Pancreas (tissue), 10 donors: ENCODE measurements at places on chromosomes 5 and 9. TPM values are rescaled to one million over a fixed set of nuclear protein-coding genes. Genes with fewer than 3 reads are reported as not detected.

SV2C gene
- total RNA-seq: 0.06 TPM

POU5F2 gene
- 0.94 TPM for total RNA-seq

LYSMD3 gene
- 7.4 TPM for total RNA-seq

GRCh38 chr9:1458503-1458902, 408.3 kb downstream of the DMRT2 start:
- no peak for DNase-seq

- no peak for DNase-seq
These were observed 70.1 kb downstream of the DTWD2 start for GRCh38 chr5:118918232-118918631.

DNA sequence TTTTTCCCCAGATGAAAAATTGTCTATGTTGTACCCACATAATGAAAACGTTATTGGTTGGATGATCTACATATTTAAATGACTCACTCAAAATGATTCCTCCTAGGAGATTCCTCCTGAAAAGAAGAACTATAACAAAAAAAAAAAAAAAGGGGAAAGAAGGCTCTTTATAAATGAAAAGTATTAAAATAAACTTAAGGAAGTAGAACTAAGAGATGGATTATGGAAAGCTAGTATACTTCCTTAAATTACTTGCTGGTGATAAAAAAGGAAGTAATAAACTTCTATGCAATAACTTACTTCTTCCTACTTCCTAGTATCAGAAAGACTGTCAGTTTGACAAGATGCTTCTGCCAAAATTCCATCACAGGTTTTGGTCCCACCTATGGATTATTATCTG, 1087.7 kb downstream of the CDH12 start:
- DNase-seq: no peak

DNA sequence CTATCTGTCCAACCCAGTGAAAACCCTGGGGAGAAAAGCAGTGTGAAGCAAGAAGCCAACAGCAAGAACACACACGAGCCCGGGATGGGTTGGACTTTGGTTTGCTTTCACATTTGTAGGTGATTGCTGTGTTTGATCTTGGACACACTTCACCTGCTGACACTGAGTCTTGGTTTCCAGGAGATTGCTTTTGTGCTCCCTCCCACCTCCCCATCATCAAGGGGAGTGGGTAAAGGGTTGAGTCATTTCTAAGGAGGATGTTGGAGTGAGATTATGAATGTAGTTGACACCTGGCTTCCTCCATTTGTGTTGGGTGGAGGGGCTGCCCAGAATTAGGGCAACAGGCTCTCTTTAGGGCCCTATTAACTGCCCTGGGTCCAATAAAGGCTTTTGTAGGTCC, 37.5 kb downstream of the ANKDD1B start:
- no peak for DNase-seq

- no peak for DNase-seq
These were observed 1736.6 kb downstream of the EFNA5 start for GRCh38 chr5:105934171-105934570.

DNA sequence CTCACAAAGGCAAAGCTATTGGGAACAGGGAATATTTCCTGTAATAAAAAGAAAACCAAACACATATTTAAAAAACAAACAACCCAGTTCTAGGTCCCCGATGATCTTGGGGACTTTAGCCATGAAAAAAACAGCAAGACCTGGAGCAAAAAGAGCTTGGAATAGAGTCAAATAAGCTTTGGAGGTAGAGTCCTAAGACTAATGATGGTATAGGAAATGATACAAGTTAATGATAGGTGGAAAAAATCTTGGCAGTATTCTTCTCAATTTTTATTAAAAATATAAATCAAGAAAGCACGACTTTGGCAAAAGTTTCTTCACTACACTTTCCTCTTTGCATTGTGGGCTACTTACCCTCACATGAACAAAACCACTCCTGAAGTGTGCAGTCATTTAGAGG, 481.5 kb downstream of the EBF1 start:
- no peak for DNase-seq

GRCh38 chr5:173627860-173628392, 11.5 kb upstream of the BOD1 start:
- no peak for DNase-seq

- DNase-seq: no peak
These were observed 97.4 kb upstream of the ITGA1 start for GRCh38 chr5:52690236-52690768.

GRCh38 chr9:126500600-126501382, 112.9 kb upstream of the LMX1B start:
- DNase-seq: peak; percentile 90

DNA sequence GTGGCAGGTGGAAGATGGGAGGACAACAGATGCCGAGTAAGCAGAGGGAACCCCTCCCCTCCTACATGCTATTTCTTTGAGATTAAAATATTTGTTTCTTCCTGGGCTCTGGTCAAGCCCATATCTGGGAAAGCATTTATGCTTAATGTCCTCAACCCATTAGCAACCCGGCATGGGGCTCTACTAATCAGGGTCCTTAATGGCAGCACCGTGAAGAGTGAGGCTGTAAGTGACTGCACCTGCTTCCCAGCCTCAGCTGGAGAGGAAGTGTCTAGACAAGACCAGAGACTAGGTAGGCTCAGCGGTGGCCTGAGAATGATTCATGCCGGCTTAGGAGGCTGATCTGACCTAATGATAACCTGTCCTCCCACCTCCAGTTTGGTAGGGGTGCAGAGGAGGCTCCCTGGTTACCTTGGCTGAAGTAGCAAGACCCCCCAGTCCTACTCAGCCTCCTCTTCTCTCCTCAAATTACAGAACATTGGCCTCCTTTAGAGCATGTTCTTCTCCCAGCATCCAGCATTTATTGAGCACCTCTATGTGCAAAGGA, 61.3 kb upstream of the HSPA9 start:
- DNase-seq: no peak

DNA sequence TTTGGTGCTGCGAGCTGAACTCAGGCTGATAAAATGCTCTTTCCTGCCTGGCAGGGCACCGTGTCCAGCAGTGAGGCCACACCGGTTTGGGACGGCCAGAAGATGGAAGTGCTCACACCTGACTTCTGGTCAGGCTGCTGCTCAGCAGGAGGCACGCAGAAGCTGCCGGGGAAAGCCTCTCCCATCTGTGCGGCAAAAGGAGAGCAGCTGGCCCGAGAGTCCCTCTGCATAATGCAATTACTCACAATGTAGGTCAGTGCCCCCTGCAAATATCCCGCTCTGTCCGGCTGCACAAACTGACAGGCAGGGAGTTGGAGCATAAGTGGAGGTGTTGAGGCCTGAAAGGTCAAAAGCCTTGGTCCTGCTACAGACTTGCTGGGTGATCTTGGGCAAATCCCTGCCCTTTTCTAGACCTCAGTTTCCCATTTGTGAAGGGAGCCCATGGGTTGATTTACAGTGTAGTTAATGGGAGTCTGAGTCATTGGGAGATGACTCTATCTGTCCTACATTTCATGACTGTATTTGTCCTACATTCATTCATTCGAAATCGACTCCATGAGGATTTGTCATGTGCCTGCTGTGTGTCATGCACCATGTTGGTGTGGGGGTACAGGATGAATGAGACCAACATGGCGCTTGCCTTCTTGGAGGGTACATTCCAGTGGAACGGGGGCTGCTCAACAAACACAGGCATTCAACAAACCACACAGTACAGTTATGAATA, 61.8 kb upstream of the TBC1D2 start:
- DNase-seq: no peak

DNA sequence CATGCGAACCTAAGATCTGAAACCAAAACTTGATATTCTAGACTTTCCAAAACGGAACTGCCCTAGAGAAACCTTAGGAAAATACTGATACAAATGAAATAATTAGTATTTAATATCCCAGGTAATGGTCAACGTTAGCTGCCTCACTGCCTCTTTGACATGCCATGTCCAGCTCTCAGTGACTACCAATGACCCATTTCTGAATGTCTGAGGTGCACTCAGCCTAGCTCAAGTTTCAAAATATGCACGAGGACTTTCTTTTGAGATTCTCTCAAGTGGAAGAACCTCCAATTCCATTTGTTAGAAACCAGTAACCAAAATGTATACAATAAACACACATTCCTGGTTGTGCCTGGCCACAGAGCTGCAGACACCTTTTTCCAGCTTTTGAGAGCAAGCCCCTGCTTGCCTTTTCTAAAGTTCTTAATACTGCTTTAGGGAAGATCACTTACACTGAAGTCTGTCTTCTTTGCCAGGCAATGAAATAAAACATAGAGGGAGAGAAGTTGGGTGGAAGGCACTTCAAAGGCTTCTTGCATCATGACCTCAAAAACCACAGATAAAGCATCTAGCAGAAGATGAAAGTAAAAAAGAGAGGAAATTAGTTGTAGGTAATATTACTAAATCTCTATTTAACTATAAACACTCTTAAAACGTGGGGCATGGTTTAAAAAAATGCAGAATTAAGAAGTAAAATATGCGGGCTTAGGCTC, 87.9 kb downstream of the MRPS27 start:
- DNase-seq: no peak

GRCh38 chr5:148107608-148108007, 43.8 kb downstream of the SPINK5 start:
- DNase-seq: no peak
